Left lung (tissue), 14 donors: ENCODE measurements at places on chromosomes 6 and 20. TPM values are rescaled to one million over a fixed set of nuclear protein-coding genes. Genes with fewer than 3 reads are reported as not detected.

The SYTL3 gene
- total RNA-seq, result 9.1 TPM

The TNFRSF6B gene
- 17.6 TPM for total RNA-seq

The SYNDIG1 gene
- 1.3 TPM for total RNA-seq

The CST4 gene
- not detected for total RNA-seq

The MMP24 gene
- 7.3 TPM for total RNA-seq

The EPB41L1 gene
- total RNA-seq, result 80.1 TPM

The NCOA7 gene
- 94.3 TPM for total RNA-seq

The NTSR1 gene
- 0.12 TPM for total RNA-seq

The TBXT gene
- not detected for total RNA-seq

The SLC17A1 gene
- not detected for total RNA-seq

DNA sequence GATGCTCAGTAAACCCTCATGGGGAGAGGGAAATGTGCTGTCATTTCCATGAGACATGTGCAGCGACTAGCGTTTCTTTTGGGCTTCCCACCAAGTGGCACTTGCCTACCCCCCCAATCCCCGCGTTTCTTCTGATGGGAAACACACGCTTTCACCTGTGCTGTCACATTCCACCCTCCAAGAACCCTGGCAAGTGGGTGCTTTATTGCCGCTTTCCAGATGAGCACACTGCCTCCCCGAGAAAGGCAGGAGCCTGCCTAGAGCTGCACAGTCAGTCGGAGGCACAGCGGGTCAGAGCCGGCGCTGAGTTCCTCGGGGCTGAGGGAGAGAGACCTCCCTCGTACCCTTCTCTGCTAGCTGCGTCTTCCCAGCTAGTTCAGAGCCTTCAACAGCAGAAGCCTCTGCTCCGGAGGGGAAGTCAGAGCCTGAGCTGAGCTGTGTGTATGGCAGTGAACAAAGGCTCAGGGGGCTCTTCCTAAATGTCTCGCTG, 12.3 kb upstream of the CCDC167 start:
- peaks cover 7% of the 10 kb centered on the region for H3K27me3 ChIP-seq
- no peaks in the 10 kb centered on the region for H3K36me3 ChIP-seq
- no peak overlapping the region for H3K27ac ChIP-seq
- H3K4me3 ChIP-seq, result no peak overlapping the region
- H3K4me1 ChIP-seq, result peaks cover 11% of the 10 kb centered on the region
- DNase-seq, result no peak

DNA sequence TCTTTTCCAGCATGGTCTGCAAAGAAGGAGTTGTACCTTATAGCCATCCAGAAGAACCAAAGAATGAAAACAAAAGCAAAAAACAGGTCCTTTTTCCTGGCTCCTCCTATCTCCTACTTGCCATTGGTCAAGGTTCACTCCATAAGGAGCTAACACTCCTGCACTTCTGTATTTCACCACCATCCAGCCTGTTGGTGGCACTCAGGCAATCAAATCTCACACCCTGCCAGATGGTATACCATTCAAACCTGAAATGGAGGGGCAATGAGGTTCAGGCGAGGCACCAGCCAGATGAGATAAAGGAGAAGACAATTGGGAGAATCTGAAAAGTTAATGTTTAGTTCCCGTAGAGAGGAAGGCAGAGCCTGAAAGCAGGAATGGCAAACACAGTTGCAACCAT, 203.8 kb downstream of the ALDH8A1 start:
- H3K27ac ChIP-seq, result no peak overlapping the region
- H3K27me3 ChIP-seq, result no peaks in the 10 kb centered on the region
- peaks cover under 1% of the 10 kb centered on the region for H3K4me1 ChIP-seq
- DNase-seq, result no peak
- no peak overlapping the region for H3K4me3 ChIP-seq

- DNase-seq, result no peak
- no peaks in the 10 kb centered on the region for H3K27me3 ChIP-seq
- no peak overlapping the region for H3K4me3 ChIP-seq
- peaks cover 7% of the 10 kb centered on the region for H3K4me1 ChIP-seq
- H3K27ac ChIP-seq, result peak overlapping the region; percentile 54
Measured at GRCh38 chr6:6826961-6827360, 238.4 kb downstream of the LY86 start.

DNA sequence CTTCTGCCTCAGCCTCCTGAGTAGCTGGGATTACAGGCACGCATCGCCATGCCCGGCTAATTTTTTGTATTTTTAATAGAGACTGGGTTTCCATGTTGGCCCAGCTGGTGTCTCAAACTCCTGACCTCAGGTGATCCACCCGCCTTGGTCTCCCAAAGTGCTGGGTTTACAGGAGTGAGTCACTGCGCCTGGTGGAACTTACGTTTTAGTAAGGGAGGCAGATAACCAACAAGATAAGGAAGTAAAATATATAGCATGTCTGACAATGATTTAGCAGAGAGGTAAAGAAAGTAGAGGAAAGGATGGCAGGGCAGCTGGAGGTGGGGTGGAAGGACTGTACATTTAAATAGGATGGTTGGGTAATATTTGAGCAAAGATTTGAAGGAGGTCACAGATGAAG, 12.8 kb upstream of the MYMX start:
- H3K27ac ChIP-seq, result no peak overlapping the region
- no peaks in the 10 kb centered on the region for H3K27me3 ChIP-seq
- H3K4me3 ChIP-seq, result no peak overlapping the region
- no peak for DNase-seq
- no peaks in the 10 kb centered on the region for H3K4me1 ChIP-seq
- H3K36me3 ChIP-seq, result no peaks in the 10 kb centered on the region

- no peaks in the 10 kb centered on the region for H3K4me1 ChIP-seq
- no peak overlapping the region for H3K27ac ChIP-seq
- H3K36me3 ChIP-seq, result no peaks in the 10 kb centered on the region
- H3K27me3 ChIP-seq, result no peaks in the 10 kb centered on the region
- no peak for DNase-seq
Measured at GRCh38 chr6:20688710-20689500, 154.6 kb downstream of the CDKAL1 start.

DNA sequence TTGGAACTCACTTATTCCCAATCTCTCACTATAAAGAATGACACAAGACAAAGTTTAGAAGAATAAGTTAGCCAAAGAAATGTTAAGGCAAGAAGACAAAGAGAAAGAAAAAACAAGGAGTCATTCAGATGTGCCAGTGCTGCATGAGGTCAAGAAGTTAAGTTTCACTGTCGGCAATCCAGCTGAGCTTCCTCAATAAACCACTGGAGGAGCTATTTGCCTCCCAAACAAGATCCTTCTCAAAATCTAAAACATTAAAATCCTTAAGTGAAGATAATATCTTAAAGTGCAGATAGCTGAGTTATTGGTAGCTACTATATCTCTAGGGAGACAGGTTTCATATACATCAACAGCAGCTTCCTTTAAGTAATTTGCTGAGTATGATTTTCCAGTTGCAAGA, 512.3 kb downstream of the HDGFL1 start:
- no peaks in the 10 kb centered on the region for H3K4me1 ChIP-seq
- no peaks in the 10 kb centered on the region for H3K27me3 ChIP-seq
- DNase-seq, result no peak
- H3K36me3 ChIP-seq, result no peaks in the 10 kb centered on the region
- H3K27ac ChIP-seq, result no peak overlapping the region

- H3K36me3 ChIP-seq, result no peaks in the 10 kb centered on the region
- DNase-seq, result no peak
- H3K4me1 ChIP-seq, result no peaks in the 10 kb centered on the region
- peaks cover 37% of the 10 kb centered on the region for H3K27me3 ChIP-seq
- H3K4me3 ChIP-seq, result no peak overlapping the region
Measured at GRCh38 chr6:41176189-41176588, 13.3 kb upstream of the TREM2 start.

DNA sequence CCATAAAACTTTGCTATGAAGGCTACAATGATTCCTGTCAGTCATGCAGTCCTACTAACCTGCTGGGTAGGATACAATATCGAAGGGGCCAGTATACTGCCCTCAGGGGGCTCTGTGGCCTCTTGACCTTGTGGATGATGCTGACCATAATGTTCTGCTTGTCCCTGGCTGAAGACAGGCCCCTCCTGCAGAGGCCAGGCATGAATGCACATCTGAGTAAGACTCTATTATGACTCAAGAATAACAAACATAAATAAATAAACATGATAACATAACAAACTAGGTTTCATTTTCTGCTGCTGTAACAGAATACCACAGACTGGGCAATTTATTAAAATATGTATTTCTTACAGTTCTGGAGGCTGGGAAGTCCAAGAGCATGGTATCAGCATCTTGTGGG, 44.0 kb upstream of the POU5F1 start:
- H3K27ac ChIP-seq, result peak overlapping the region; percentile 97
- peaks cover 34% of the 10 kb centered on the region for H3K4me1 ChIP-seq
- no peak overlapping the region for H3K4me3 ChIP-seq
- H3K36me3 ChIP-seq, result no peaks in the 10 kb centered on the region
- no peaks in the 10 kb centered on the region for H3K27me3 ChIP-seq

DNA sequence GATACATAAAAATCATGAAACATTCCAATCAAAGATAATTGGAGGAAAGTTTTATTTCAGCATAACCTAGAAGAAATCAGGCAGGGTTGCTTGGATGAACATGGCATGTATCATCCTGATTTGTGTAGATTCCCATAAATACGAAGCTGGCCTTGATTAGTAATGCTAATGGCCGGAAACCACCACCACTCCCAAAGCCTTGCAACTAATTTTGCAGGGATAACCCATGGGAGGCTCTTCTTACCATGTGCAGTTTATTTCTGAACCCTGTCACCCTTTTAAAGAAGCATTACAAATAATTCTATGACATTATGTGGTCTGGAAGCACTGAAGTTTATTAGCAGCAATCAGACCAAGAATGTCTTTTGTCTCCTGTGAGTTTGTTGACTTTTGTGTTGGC, 80.8 kb downstream of the AIG1 start:
- H3K4me1 ChIP-seq, result no peaks in the 10 kb centered on the region
- H3K27ac ChIP-seq, result no peak overlapping the region
- no peaks in the 10 kb centered on the region for H3K36me3 ChIP-seq
- no peak for DNase-seq
- H3K4me3 ChIP-seq, result no peak overlapping the region
